Stimulated activated CD8-positive, alpha-beta memory T cell treated with anti-CD3 and anti-CD28 coated beads, Interleukin-2, amount 100 ng/mL, for 48 hours (primary cell): ENCODE measurements at places on chromosomes 11 and 22.

DNA sequence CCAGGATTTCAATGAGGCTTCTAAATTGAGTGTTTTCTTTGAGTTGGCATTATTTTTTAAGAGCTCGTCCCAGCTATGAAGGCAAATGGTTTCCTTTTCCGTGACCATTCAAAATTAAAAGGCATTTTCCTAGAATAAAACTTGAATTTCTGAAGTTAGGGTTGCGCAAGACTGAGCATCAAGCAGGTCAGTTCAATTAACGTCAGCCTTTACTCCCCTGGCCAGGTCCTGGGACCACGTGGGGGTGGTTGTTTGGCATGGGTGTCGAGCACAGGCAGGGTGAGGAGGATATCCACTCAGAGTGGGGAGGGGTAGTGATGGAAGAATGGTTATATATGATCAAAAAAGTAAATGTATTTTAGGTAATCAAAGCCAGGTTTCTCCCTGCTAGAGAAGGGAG lies 43.4 kb upstream of the TSKU start:
- no peak for DNase-seq

- DNase-seq: no peak
Measured at GRCh38 chr11:130145975-130146776, 13.4 kb upstream of the ST14 start.

DNA sequence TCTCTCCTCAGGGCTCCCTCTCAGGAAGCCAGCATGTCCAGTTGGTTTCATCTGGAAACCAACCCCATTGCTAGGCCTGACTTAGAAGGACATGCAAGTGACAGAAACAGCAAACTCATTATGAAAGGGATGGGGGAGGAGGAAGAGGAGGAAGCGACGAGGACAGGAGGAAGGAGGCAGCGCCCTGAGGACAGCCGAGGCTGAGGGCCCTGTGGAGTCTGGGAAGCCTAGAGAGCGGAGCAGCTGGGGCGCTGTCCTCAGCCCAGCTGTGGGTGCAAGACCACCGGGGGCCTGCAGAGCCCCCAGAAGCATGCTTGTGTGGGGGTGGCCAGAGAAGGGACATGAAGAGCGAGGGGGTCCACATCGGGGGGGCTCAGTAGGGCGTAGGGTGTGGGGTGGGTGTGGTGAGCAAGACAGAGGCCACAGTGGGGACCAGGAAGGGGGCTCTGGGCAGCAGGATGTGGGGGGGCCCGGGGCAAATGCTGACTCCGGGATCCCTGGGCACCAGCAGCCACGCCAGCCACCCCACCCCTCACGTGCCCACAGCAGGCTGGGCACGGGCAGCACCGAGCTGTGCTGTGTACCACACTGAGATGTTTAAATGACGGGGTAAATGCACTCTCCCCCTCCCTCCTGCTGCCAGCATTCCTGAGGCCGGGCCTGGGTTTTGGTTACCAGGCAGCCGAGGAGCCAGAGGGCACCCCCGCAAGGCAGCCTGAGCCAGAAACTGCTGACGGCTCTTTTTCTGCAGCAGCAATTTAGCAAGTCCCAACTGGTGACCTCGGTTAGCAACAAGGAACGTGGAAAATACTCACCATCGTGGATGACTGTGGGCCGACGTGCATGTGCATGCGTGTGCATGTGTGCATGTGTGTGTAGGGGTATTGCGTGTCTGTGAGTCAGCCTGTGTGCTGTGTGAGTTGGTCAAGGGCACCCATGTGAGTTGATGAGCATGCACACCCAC lies 82.7 kb upstream of the LINC01488 start:
- DNase-seq: no peak

DNA sequence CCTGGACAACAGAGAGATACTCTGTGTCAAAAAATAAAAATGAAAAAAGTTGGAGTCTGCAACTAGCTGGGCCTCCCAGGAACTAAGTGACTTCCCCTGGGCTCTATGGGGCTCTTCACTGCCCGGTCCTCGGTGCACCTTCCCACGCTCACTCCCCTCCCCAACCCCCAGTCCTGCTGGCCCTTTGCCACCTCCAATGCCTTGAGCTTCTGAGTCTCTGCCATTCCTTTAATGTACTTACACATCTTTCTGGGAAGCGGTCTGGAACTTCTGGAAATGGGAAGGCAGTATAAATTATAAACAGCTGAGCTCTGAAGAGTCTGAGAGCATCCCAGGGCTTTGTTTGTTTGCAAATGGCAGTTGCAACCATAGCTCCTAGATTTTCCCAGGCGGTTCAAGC lies 5.9 kb upstream of the BATF2 start:
- DNase-seq: no peak

DNA sequence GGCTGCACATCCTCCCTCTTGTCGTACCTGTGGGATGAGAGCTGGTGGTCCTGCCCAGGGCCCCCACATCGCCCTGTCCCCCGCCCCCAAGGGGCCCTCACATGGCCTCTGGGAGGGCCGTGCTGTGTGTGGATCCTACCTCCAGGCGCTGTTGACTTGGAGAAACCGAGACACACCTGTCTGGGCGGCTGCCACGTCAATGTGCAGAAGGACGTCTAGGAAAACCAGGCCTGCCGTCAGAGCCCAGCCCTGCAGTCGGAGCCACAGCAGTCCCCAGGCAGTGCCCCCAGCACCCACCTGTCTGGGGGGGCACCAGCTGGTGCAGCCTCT lies 14.2 kb downstream of the ALG12 start:
- no peak for DNase-seq

GRCh38 chr11:121909596-121909995 lies 206.4 kb downstream of the BLID start:
- DNase-seq: no peak

- no peak for DNase-seq
Measured at GRCh38 chr11:472816-473215, 22.7 kb downstream of the PTDSS2 start.

DNA sequence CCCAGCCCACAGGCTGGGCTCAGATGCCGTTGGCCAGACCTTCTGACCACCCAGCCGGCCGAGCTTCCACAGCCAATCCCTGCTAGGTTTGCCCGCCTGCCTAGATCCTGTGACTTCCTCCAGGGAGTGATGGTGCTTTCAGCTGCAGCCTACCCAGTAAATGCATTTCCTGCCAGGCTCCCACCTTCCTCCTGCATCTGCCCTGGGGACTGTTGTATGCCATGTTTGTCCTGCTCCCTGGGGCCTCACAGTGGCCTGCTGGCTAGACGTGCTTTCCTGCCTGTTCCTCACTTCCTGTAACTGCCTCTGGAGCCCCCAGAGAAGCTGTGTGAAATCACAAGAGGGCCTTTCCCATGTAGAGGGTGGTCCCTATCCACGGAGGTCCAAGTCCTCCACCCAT lies 86.2 kb downstream of the GALNT18 start:
- no peak for DNase-seq

DNA sequence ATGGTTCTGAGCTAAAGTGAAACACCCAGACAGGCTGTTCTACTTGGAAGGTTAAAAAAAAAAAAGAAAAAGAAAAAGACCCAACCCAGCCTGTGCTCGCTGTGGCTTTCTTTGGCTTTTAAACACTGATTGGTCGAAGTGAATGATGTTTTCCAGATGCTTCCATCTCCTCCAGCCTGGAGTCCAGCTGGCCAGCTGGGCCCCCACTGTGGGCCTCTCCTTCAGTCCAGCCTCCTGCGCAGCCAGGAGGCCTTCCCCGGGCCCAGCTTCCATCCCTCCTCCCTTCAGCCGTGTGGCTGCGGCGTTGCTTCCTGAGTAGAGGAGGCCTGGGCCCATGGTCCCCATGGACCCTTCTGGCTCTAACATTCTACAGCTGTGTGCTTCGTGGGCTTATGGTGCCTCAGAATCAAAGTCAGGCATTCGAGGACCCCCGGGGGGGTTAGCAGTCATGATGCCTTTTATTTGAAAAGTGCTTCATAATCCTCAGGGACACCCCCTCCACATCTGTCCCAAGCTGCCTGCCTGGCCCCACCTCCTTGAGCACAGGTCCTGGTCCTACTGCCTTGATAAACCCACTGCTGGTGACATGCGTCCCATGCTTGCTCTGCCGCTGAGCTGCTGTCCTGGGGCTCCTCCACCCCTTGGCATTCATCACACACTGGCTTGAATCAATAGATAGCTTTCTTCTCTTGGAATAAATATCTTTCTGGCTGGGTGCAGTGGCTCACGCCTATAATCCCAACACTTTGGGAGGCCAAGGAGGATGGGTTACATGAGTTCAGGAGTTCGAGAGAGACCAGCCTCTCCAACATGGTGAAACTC lies 42.2 kb upstream of the FBLN1 start:
- DNase-seq: no peak
